ENCODE measurements at places on chromosomes 7 and 10. TPM values are rescaled to one million over a fixed set of nuclear protein-coding genes. Genes with fewer than 3 reads are reported as not detected.

The CCDC7 gene
- 29.3 TPM for total RNA-seq

DNA sequence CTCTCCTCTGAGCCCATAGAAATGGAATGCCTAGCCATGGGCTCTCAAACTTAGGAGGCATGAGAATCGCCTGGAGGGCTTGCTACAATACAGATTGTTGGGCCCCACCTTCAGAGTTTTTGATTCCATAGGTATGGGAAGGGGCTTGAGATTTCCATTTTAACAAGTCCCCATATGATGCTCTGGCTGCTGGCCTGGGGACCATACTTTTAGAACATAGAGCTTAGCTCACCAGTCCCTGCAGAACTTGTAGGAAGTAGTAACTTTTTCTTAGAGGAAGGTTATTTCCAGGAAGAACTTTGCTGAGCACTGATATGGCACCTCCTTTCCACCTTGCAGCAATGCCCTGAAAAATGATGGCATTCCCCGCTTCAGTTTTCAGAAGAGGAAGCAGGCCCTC lies 177.0 kb upstream of the ZMIZ1 start:
- DNase-seq: no peak

DNA sequence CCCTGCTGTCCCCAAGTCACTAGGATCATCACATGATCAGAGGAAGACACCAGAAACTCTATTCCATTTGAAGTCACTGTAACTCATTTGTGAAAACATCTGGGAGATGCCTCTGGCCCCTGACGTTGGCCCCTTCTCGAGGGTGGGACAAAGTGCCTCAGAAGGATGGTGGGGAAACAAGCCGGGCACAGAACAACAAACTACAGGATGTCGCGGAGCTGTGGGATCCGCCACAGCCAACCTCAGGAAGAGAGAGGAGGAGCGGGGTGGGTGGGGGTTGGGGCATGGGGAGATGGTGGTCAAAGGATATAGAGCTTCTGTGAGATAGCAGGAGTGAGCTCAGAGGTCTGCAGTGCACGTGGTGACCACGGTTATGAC lies 265.6 kb upstream of the TCERG1L start:
- no peak for DNase-seq

DNA sequence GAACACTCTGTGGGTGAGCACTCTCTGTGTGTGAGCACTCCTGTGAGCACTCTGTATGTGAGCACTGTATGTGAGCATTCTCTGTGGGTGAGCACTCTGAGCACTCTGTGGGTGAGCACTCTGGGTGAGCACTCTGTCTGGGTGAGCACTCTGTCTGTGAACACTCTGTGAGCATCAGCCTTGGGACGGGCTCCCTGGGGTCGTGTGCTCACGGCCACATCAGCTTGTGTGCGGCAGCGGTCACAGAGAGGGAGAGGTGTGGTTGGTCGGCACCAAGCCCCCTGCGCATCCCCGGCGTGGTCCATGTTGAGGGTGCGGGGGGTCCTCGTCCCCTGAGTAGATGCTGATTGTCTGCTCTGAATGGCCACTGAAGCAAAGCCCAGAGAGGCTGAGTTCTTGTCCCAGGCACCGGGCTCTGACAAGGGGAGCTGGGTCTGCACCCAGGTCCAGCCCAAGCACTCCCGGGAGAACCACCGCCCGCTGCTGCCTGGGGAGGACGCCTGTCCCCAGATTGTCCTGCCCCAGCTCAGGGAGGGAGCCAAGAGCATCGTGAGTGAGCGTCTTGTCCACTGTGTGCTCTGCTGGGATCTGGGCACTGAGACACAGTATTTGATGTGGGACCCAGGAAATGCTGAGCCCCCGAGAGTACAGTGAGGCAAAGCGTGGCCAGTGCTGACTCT lies 143.7 kb downstream of the DNAJB6 start:
- peak; percentile 69 for DNase-seq

The PARP12 gene
- total RNA-seq: 77.5 TPM

The HMX3 gene
- not detected for total RNA-seq

The FGFR2 gene
- 0.33 TPM for total RNA-seq

DNA sequence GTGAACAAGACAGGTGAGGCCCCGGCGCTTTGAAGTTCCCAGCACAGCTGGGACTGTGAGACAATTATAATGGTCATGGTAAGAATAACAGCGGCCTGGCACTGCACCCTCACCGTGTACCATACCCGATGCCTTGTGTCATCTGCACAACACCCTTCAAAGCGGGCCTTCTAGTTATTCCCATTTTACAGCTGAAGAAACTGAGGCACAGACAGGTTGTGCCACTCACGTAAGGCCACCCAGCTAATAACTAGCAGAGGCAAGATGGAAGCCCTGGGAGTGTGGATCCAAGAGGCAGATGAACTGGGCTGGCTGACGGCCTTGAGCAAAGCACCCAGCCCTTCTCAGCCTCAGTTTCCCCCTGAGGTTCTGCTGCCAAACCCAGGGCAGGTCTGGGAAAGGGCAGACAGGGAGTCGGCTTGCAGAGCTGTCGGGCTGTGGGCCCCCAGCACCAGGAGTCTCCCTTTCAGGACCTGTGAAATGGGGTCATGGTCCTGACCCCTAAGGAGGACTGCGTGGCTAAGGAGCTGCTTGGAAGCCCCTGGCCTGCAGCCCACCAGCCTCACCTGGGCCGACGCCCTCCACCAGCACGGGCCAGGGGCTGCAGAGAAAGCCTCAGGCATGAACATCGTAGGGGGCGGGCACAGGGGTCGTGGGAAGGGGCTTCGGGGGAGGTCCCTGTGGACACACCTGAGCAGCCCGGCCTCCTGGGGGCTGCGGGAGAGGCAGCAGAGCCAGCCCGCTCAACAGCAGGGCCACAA lies 15.3 kb upstream of the LFNG start:
- DNase-seq: no peak

The GPNMB gene
- 18.1 TPM for total RNA-seq

DNA sequence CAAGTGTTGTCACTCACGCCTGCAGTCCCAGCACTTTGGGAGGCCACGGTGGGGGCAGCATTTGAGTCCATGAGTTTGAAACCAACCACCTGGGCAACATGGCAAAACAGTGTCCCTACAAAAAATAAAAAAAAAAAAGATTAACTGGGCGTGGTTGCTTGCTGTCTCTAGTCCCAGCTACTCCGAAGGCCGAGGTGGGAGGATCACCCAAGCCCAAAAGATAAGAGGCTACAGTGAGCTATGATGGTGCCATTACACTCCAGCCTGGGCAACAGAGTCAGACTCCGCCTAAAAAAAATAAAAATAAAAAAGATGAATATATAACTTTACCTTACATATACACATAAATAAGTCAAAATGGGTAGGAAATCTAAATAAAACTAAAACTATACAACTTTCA lies 2.5 kb upstream of the LMOD2 start:
- DNase-seq: no peak

DNA sequence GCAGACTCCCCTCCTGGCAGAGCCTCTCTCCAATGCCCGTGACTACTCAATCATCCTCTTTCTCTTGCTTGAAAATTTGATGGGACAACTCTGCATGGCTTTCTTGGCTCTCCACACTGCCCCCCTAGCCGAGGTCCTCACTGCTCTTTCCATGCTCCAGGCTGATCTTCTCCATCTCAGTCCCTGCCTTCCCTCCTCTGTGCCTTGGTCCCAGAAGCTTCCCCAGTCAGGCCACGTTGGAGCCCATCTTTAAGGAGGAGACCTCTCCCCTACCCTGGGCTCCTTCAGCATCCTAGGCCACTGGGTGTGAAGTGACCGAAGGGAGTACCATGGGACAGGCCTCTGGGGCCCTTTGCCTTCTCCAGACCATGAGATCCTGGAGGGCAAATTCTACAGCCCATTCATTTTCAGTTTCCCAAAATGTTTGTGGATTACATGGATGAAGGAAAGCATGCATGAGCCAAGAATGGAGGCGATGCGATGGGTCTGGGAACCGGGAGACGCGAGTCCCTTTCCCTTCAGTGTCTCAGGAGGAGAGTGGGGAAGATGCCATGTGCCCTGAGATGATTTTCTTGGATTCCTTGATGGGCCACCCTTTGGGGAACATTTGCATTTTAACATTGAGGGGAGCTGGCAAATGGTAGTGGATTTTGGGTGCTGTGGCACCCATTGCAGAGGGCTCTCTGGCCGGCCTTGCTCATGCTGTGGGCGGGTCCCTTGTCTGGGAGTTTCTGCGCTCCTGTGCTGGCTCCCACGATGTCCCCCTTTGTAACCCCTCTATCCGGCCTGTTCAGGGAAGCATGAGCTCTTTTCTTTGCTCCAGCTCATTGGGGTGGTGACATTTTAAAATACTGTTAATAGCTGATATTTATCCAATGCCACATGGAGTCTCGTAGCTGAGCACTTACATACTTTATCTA lies 376.6 kb downstream of the RPS24 start:
- no peak for DNase-seq

DNA sequence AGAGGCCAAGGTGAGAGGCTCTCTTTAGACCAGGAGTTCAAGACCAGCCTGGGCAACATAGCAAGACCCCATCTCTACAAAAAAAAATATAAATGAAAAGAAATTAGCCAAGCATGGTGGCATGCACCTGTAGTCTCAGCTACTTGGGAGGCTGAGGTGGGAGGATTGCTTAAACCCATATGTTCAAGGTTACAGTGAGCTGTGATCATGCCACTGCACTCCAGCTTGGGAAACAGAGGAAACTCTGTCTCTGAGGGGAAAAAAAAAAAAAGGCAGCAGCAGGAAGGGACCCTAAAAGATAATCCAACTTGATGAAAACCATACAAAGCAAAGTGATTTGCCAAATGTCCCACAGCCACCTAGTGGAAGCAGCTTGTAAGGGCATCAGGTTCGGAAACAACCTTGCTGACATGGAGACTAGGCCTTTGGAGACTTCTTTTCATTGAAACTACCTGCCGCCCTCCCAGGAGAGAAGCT lies 15.6 kb upstream of the PBLD start:
- DNase-seq: no peak

DNA sequence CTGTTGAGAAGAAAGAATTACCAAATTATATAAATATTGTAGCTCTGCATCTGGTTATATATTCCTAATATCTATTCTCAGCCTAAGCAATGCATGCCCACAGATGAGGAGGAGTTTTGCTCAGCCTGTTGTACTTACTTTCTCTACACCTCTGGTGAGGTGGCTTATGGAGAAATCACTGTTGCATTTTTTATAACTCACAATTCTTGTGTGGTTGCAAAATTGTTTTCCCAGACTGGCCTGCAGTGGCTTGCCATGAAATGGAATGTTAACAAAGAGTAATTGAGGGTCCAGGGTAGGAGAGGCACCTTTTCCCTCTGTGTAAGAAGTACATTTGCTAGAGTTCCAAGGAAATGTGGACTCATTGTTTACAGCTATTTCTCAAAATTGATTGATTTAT lies 202.0 kb upstream of the SEMA3E start:
- no peak for DNase-seq

The SCART1 gene
- 3.7 TPM for total RNA-seq

The EBF3 gene
- total RNA-seq: not detected

The FBXL13 gene
- total RNA-seq: 1.6 TPM

- no peak for DNase-seq
These were observed 59.6 kb upstream of the BICC1 start for GRCh38 chr10:58453105-58453504.

The TMUB1 gene
- 38.2 TPM for total RNA-seq

DNA sequence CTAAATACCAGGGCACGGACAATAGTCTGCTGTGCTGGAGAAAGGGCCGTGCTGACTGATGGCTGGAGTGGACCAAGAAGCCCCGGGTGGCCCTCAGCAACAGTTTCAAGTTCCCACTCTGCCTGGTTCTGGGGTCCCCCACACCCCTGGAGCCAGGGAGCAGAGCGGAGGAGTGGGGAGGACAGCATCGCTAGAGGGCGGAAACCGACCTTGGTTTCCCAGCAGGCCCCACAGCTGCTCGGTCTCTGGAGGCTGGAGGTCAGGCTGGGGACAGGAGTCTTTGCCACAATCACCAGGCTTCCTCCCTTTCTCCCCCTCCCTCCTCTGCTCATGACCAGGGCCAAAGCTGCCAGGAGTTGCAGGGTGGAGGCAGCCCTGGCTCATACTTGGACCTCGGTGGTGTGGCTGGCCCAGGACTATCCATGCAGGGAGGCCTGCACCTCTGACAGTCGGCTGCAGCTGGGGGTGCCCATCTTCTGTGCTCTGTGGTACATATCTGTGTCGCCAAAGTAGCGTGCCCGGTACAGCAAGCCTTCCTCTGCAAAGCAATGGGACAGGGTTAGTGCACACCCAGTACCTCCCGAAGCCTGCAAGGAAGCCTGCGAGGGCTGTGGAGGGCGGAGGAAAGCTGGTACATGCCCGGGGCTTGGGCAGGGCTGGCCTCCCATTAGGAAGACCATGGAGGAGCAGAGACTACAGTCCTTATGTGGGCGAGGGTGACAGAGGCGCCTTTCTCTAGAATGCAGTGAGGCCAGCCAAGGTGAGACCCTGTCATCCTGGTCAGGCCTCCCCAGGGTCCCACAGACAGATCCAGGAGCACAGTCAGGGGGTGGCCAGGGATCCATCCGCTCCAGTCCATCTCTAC lies 19.1 kb downstream of the DNAJB12 start:
- DNase-seq: peak; percentile 94

The PNLIPRP3 gene
- total RNA-seq: not detected

- DNase-seq: no peak
These were observed 112.6 kb upstream of the ADAM12 start for GRCh38 chr10:126500866-126501265.

DNA sequence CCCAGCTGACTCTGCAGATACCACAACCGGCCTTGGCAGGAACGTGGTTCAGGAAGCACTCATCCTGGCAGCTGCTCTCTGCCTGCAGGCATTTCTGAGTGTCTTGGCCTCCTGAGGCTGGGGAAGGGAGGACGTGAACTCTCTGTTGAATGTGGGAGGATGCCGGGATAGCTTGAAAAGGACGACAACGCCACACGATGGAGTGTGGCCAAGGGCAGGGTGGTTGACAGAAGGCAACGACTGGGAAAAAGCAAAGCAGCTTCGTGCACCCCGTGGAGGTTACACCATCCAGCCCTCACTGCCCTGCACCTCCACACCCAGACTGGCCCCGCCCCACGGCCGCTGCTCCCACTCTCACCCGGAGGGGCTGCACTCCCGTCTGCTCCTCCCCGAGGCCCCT lies 466.1 kb upstream of the FOXK1 start:
- peak; percentile 76 for DNase-seq

DNA sequence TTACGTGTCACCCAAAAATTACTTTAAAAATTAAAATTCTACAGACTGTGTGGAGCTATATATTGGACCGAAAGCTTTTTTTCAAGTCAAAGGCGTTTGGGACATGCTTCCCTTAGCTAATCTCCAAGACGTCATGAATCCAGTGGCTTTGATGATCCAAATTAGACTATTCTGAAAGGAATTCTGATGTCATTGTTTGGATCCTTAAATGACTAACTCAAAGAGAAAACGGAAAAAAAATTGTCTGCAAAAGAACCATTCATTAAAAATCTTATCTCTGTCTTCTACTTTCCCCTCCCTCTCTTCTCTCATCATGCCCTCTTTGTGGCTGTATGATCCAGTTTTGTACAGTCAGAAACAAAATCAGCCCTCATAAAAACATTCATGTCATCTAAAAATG lies 161.8 kb downstream of the ETV1 start:
- no peak for DNase-seq

DNA sequence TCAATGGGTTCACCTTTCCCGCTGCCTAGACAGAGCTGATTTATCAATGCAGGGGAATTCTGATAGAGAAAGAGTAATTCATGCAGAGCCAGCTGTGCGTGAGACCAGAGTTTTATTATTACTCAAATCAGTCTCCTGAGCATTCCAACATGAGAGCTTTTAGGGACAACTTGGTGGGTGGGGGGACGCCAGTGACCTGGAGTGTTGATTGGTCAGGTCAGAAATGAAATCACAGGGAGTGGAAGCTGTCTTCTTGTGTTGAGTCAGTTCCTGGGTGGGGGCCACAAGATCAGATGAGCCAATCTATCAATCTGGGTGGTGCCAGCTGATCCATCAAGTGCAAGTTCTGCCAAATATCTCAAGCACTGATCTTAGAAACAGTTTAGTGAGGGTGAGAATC lies 99.0 kb upstream of the CAV2 start:
- DNase-seq: no peak

- DNase-seq: no peak
These were observed 17.9 kb downstream of the COL28A1 start for GRCh38 chr7:7517754-7518153.

Data from spleen (tissue), 13 donors.